Thymus (tissue), 14 donors: ENCODE measurements at places on chromosomes 11 and 22.

DNA sequence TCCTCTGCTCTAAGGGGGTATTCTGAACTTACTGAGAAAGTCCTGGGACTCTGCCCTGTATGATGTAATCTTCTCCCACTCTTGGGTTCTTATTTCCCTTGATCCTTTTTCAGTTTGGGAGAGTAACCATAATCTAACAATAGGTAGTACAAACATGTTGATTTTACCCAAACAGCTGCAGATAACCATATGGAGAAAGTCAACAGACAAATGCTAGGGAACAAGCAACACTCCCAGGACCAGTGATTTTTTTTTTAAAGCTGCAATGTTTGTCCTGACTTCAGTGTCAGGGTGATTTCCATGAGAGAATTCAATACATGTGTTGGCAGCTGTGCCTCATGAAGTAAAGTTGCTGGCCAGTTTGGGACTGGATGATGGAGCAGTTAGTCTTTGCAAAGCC is 156.5 kb downstream of the FCHSD2 start:
- DNase-seq, result no peak

DNA sequence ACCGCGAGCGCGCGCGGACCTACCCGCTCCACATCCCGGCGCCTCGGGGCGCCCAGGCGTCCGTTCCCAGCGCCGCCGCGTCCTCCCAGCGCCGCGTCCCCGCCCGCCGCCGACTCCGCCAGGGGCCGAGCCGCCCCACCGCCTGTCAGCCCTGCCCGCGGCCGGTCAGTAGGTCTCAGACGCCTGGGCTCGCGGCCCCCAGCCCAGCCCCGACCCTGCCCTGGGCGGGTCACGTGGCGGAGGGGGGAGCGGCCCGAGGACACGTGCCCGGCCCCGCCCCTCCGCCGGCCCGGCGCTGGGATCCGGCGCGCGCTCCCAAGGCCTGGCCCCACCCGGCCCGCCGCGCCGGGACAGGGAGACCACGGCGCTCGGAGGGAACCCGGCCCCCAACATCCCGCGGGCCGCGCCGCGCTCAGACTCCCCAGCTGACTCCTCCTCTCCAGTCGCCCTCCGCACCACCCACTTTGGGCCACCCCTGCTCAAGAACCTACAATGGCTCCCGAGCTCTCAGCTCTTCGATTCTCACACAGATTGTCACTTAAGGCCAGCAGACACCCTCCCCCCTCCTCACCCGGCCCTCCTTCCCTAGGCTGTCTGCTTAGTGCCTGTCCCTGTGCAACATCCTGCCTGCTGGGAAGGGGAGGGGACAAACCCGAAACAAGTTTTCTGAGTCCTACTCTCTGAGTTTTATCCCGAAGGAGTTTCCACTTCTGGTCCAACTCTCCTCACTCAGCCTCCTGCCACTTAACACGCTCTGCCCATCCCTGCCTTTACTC is at the start of gene RAB3IL1:
Gene RAB3IL1 (minus strand): TSS at position 233 of the 776 bp plus-strand sequence. CDS start 199 bp downstream, at position 34.
- DNase-seq, result no peak

DNA sequence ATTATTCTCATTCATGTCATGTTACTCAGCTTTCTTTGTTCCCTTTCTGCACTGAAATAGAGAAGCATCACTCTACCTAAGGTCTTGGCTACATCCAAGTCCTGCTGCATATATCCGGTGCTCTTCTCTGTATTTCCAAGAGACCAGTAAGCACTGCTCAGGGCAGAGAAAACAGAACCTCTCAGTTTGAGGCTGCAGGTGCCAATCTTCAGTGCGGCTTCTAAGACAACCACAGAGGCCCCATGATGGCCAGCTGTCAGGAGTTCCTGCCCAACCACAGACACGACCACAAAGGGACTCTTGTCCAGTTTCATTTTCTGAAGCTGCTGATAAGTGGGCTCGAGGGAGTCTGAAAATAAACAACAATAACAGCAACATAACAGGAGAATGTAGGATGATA is 378.4 kb upstream of the PITPNB start:
- DNase-seq, result peak; percentile 8

- no peak for DNase-seq
These were observed 104.7 kb downstream of the PLEKHA7 start for GRCh38 chr11:16909359-16910035.

DNA sequence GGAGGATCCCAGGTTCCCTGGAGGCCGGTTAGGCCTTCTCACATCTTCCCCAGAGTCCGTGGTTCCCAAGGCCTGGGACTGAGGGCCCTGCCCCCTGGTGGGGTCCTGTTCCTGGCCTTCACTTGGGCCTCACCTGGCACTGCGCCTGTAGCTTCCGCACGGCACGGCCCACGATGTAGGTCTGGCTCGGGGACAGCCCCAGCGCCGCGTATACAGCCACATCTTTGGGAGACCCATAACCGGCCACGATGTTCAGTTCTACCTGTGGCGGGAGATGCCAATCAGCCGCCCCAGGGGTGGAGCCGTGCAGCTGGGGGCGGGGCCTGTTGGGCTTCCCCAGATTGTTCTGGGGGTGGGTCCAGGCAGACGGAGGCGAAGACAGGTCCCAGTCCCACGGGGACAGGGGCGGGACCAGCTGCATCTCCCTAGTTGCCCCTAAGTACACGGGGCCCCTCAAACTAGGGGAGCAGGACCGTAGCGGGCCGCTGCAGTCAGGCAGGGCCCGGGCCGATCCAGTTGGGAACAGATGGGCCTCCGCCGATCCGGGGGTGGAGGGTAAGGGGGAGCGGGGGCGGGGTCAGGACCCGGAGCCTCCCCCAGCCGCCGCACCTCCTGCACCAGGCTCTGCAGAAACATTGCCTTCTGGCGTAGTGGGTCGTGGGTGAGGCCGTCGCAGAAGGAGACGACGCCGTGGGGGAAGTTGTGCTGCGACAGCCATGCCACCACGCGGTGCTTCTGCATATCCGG is 10.1 kb downstream of the AIP start:
- no peak for DNase-seq

DNA sequence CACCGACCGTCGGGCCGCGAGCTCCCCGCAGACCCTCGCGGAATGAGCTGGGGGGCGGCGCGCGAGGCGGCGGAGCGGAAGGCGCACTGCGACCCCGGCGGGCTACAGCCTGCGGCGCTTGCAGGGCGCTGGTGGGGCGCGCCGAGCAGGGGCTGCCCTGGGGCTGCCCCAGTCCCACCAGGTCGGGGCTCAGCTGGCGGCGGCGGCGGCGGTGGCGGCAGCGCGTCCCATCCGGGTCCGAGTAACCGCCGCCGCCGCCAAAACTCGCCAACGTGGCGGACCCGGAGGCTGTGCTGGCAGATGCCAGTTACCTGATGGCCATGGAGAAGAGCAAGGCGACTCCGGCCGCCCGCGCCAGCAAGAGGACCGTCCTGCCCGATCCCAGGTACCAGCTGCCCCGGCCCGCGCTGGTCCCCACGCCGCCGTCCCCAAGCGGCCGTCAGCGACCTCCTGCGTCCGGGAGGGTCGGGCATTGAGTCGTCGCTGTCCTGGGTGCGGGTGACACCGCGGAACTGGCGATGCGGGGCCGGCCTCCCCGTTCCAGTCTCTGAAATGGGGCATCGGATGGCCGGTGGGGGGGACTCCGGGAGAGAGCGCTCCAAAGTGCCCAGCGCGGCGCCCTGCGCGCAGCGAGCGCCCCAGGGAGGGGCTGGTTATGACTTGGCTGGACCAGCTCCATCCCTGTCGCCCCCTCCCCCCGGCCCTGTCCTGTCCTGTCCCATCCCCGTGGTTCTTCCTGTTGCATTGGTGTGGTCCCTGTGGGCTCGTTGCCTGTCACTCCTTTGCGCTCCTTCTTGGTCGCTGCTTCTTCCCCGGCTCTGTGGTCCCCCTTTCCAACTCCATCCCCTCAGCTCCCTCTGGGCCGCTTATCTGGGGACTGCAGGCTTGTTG is 63.5 kb downstream of the CRYBB2 start:
- DNase-seq, result no peak
